ENCODE measurements at places on chromosomes 5 and 9.

- no peak for DNase-seq
Observed at GRCh38 chr9:8958358-8958757, 1158.8 kb upstream of the DMAC1 start.

DNA sequence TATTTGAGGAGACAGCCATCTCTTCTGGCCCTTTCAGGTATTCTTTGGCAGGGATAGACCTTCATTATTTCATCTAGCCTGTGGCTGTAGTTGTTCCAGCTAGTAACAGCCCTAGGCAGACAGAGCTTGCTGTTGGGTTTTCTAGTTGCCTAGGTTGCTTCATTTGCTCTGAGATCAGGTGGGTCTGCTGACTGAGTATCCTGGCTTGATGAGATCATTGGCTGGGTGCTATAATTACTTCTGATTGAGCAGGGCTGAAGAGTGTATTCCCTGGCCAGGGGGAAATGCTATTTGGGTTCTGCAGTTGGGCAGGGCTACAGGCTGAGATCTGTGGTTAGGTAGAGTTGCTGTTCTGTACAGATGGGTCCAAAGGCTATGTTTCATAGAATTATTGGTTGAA is 456.1 kb downstream of the PSAT1 start:
- DNase-seq: no peak

- no peak for DNase-seq
Observed at GRCh38 chr5:146173597-146173996, 8.9 kb downstream of the LARS1 start.

DNA sequence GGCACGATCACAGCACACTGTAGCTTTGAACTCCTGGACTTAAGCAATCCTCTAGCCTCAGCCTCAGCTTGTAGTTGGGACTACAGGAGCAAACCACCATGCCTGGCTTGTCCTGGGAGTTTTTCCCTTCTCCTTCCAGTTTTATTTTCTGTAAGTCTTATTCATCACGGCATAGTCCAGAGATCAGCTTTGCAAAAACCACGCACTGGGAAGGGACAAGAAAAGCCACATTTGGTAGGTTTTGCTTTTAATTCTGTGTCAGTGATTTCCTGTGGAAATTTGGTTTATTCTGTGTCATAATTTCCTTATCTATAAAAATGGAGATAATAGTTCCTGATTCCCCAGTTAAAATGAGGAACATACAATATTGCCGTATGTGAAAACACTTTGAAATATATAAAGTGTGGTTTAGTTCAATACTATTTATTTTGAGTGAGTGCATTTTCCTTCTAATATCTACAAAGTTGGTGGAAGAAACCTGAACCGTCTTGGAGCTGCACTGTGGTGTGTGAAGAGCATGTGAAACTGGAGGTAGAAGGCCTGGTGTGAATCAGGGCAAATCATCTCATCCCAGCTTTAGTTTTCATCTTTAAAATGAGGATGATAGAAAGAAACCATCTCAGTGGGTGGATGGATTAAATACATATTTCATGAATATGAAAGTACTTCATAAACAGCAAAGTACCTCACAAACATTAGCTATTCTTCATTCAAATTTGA is 92.8 kb upstream of the ELL2 start:
- DNase-seq: no peak

DNA sequence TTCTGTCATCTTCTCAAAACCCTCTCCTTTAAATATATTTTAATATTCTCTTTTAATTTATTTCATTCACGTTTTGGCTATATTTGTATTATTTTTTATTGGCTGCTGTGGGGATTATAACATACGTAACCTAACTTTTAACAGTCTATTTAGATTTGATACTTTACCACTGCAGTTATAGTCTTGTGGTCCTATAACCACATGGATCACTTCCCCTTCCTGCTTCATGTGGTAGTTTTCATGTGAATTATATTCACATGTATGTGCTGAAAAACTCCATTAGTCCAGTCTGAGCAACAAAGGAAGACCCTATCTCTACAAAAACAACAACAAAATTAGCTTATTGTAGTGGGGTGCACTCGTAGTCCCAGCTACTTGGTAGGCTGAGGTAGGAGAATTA is 34.3 kb downstream of the CENPP start:
- DNase-seq: no peak

DNA sequence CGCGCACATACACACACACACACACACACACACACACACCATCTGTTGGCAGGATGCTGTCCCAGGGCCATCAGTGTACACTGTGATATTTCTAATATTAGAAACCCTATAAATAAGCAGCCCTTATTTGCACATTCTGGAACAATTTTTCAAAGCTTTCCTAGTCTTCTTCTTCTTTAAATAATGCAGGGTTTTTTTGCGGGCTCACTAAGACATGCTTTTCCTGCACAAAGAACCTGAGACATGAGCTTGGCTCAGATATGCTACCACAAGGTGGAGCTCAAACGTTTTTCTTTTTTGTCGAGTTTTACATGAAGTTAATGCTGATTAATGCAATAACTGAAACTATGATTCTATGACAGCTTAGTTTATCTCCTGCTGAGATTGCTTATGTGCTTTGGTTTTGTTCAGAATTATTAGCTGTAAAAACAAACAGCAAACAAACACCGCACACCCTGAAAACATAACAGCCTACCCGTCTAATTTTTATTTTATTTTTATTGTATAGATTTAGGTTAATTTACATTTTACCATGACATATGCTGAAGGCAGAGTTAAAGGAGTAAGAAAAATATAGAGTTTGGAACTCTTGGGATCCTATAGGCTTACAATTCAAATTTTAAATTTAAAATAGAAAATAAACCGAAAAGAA is 95.8 kb downstream of the ALDH1A1 start:
- peak; percentile 16 for DNase-seq

GRCh38 chr5:56251440-56251839 is 18.3 kb upstream of the ANKRD55 start:
- no peak for DNase-seq

GRCh38 chr5:59066367-59067163 is 483.7 kb downstream of the RAB3C start:
- DNase-seq: no peak

DNA sequence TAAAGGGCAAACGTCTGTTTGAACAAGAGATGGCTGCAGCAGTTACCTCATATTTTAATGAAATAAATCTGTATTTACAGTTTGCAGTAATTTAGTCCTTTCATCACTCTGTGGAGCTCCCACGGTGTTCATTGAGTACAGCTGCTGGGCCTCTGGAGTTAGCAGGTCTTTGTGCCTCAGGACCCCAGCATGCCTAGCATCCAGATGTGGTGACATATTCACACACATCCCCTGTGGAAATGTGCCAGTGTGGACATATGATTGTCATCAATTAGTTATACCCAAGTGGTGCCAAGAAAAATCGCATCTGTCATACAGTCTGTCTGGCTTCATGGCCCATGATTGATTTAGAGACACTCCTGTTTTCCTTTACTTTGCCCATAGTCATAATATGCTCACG is 77.3 kb downstream of the NNT start:
- DNase-seq: peak; percentile 47

DNA sequence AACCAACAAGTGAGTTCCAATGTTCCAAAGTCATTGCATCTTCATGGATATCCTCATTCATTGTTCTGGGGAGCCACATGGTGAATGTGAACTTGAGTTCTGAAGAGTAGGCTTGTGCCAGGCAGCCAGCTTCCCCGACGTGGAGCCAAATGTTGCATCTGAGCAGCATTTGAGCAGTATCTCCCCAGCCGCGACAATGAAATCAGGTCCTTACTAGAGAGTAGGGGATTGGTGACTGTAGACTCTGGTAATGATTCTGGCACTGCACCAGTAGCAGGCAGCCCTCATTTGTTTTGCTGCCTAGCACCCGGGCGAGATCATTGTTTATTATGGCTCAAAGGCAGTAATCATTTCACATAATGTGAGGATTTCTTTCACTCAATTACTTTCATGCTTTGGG is 451.4 kb upstream of the C9orf72 start:
- no peak for DNase-seq

DNA sequence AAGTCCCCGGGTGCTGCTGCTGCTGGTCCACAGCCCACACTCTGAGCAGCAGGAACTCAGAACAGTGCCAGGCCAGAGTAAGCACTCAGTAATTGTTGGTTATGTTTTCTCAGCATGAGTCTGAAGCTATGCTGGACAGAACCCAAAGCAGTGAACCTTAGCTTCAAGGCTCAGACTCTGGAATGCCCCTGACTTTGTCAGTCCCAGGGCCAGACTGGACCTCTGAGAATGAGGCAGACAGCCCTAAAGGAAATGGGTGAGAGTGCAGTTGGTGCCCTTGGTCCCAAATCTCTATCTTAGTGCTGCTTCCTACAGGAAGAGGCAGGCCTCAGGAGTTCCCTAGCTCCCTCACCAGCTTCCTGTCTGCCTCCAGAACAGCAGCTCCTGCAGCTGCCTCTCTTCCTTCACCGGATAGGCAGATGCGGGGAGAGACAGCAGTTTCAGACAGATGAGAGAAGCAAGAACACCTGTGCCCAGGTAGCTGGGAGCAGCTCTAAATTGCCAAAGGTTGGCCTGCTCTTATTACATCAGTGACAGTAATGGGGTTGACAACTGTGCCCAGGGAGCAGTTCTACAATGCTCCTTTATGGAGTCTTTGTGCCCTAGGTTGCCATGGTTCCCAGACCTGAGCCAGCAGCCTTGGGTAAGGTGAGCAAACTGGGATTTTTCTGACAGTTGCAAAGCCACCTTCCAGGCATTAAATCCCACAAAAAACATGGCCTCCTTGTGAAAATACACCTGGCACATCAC is 82.2 kb upstream of the CXCL14 start:
- peak; percentile 80 for DNase-seq

GRCh38 chr5:82158755-82159413 is 119.3 kb downstream of the RPS23 start:
- no peak for DNase-seq

DNA sequence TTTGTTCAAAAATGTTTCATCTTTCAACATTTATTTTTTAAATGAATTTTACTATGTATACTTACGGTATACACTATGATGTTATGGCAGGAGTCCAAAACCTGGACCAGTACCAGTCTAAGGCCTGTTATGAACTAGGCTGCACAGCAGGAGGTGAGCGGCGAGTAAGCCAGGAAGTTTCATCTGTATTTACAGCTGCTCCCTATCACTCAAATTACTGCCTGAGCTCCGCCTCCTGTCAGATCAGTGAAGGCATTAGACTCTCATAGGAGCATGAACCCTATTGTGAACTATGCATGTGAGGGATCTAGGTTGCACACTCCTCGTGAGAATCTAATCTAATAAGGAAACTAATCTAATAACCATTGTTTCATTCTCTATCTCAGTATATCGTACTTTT is 715.5 kb upstream of the PTPRD start:
- no peak for DNase-seq

DNA sequence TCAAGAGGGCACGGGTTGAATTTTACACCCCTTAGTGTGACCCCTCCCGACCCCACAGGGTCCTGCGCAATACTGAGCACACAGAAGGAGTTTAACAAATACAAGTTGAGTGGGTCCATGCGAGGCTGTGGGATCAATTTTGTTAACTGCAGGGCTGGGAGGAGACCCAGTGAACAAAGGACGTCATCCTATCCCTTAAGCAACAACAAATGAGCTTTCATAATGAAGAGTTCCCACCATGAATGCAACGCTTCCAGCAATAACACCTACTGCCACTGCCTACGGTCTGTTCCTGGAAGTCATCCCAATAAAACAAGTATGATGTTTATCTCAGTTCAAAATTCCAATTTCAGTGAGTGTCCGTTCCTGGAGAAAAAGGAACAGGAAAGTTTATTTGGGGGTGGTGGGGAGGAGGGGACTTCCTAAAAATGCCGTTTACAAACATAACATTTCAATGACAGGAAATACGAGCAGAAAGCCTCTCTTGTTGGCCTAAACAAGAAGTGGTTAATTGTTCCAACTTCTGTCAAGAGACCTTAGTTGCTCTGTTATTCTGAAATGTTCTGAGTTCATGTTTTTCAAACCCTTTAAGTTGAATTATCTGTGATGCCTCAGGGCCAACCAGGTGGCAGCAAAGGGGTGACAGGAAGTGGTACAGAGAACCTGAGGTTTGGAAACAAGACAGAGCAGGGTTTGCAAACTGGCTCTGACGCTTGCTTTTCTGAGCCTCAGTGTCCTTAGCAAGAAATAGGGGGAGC is 65.8 kb upstream of the PLPP6 start:
- DNase-seq: no peak

GRCh38 chr5:32182463-32183063 is 8.4 kb upstream of the GOLPH3 start:
- DNase-seq: no peak

GRCh38 chr5:132050136-132050535 is 10.3 kb upstream of the IL3 start:
- DNase-seq: no peak

- DNase-seq: no peak
Observed at GRCh38 chr9:136563646-136564325, 17.9 kb upstream of the NOTCH1 start.

DNA sequence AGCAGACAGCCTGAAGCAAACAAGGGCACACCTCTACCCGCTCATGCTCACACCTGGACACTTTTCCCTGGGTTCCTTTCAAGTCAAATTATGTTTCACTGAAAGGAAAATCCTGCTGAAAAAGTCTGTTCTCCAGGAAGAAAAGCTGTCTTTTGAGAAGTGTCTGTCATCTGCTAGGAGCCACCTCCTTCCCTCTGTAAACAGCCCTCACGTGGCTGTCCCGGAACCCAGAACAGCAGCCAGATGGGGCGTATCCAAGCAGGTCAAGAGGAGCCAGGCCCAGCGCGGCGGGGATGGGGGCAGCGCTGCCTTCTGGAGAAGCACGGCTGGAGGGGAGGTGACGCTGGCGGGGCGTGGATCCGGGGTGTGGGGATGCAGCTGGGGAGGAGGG is at the start of gene PNPLA7:
Gene PNPLA7, minus strand, starts transcription at position 172 of the 391 bp plus-strand sequence. CDS start 205 bp downstream, outside the sequence.
- peak; percentile 82 for DNase-seq

GRCh38 chr9:89638893-89639292 is 34.1 kb downstream of the GADD45G start:
- no peak for DNase-seq

DNA sequence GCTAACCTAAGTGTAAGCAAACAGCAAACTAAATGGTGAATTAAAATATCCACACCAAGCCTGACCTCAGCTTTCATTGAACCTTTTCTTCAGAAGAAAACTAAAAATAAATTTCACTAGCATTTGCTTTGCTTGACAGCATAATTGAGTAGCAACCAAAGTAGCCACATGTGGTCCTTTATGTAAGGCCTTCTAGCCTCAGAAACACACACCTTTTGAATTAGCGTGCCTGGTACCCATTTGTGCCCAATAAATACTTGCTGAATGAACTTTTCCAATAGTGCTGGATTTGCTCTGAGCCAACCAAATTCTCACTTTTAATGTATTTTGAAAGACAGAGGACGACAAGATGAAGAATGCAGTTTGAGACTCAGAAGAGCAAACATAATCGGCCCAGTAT is 2.1 kb upstream of the NIPBL start:
- DNase-seq: peak; percentile 18
